ENCODE measurements at places on chromosomes 5 and 9.

- DNase-seq, result no peak
These were observed 91.4 kb downstream of the SLC12A2 start for GRCh38 chr5:128174951-128175350.

DNA sequence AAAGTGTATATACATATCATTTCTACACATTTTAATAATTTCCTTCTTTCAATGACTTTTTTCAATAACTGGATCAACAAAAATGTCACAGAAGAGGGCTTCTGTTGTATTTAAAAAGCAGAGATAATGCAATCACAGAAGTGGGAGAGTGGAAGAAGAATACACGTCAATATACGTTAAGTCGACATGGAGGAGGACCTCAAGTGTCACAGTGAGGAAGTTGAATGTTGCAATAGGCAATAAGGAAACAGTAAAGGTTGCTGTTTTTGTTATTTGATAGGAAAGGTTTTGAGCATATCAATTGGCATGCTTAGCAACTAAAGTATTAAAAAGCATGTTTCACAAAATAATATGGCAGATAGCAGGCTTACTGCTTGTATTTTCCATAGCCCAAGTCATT lies 184.0 kb upstream of the NR4A3 start:
- DNase-seq, result no peak

- DNase-seq, result no peak
These were observed 210.1 kb upstream of the TRIM32 start for GRCh38 chr9:116476935-116477381.

DNA sequence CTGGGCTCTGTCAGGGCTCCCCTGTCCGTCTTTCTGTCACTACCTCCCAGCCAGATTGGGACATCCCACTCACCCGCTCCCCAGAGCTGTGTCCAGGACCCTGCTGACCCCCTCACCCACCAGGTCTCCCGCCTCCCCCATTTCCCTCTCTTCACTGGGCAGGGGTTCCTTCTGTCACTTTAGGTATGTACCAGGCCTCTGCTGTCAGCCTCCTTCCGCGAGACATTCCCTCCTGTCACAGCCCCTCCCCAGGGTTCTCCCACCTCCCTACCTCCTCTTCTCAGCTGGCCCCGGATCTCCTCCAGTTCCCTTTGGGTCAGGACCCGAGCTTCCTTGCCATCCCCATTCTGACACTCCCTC lies 488 bp downstream of the POLR1E start:
- no peak for DNase-seq
